Activated T-helper 1 cell treated with anti-CD3 and anti-CD28 coated beads, Interleukin-2, amount 50 U/mL, for 16 hours (primary cell): ENCODE measurements at places on chromosomes 1 and 21.

- DNase-seq = no peak
These were observed 118.7 kb downstream of the IER5 start for GRCh38 chr1:181206979-181207790.

DNA sequence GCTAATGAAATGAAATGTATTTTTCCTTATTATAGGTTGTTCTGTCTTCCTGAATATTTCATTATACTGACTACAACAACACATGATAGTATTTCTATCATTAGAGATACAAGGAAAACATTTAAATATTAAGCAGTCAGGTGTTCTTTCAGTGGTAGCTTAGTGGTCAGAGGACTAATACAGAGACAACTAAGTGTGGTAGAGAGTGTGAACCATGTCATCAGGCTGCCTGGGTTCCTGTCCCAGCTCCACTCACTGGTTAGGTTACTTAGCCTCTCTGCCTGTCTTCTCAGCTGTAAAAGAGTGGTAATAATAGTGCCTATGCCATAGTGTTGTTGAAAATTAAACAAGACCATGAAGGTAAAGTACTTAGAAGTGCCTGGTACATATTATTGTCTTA lies 3.9 kb downstream of the UAP1 start:
- no peak for DNase-seq

- DNase-seq = no peak
These were observed 39.7 kb upstream of the EXO1 start for GRCh38 chr1:241808265-241808664.

- no peak for DNase-seq
These were observed 73.5 kb upstream of the CLDN14 start for GRCh38 chr21:36553406-36553805.

DNA sequence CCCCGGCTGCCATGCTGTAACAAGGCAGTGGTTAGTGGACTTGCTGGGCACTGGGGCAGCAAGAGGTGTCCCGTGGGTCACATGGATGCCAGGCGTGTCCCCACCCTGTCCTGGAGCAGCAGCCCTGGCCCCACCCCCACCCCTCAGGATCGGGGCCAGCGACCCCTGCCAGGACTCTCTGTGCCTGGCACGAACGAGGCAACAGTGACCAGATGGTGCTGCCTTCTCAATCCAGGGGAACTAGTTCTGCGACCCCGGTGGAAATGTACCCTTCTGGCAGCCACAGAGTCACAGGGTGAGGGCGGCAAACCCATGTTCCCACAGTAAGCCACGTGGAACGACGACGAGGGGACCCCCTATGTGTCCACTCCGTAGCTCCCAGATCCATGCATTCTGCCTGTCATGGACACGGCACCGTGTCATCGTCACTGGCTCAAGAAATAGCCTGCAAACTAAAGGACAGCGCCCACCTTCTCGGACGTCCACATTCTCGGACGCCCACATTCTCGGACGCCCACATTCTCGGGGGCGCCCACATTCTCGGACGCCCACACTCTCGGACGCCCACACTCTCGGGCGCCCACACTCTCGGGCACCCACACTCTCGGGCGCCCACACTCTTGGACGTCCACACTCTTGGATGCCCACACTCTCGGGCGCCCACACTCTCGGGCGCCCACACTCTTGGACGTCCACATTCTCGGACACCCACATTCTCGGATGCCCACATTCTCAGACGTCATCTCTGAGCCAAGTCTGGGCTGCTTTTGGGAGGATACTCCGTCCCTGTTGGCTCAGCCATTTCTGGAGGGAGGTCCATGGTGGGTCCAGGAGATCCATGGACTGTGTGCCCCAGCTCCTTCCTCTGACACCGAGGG lies 19.6 kb upstream of the ACTRT2 start:
- DNase-seq = no peak
